ENCODE measurements at places on chromosomes 4 and X. TPM values are rescaled to one million over a fixed set of nuclear protein-coding genes. Genes with fewer than 3 reads are reported as not detected.

- H3K36me3 ChIP-seq: no peaks in the 10 kb centered on the region
- H3K4me3 ChIP-seq: no peak overlapping the region
- H3K27ac ChIP-seq: no peak overlapping the region
- DNase-seq: no peak
- H3K4me1 ChIP-seq: no peaks in the 10 kb centered on the region
Measured at GRCh38 chr4:2395038-2395437, 23.4 kb downstream of the ZFYVE28 start.

DNA sequence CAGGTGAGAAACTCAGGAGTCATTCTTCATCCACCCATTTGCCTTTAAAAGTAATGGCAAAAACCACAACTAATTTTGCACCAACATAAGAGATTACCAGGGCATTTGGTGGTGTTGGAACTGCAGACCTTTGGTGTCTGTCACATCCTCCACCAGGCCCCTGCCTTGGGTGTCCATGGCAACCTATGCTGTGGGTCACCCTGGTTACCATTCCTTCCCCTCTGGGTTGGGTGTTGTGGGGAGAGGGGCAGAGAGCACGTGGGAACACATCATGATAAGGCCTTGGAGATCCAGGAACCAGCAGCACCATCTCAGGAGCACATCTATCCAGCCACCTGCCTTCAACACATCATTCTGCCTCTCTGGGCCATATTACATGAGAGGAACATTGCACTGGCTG, 77.3 kb downstream of the CHRNA9 start:
- H3K36me3 ChIP-seq: no peaks in the 10 kb centered on the region
- no peaks in the 10 kb centered on the region for H3K27me3 ChIP-seq
- H3K4me3 ChIP-seq: no peak overlapping the region
- H3K4me1 ChIP-seq: peaks cover 4% of the 10 kb centered on the region
- H3K27ac ChIP-seq: no peak overlapping the region

Gene RAB41
- not detected for polyA plus RNA-seq

Gene REPS2
- 2.6 TPM for polyA plus RNA-seq

Gene PITX2
- polyA plus RNA-seq: not detected

Measured in keratinocyte (primary cell).